T-cell (primary cell): ENCODE measurements at places on chromosomes 5 and 9. TPM values are rescaled to one million over a fixed set of nuclear protein-coding genes. Genes with fewer than 3 reads are reported as not detected.

The NUTM2G gene
- not detected for total RNA-seq

GRCh38 chr9:36749461-36749860 lies 176.8 kb downstream of the MELK start:
- H3K4me3 ChIP-seq, result no peak overlapping the region
- H3K27ac ChIP-seq, result no peak overlapping the region
- H3K36me3 ChIP-seq, result no peaks in the 10 kb centered on the region
- no peak for DNase-seq
- no peaks in the 10 kb centered on the region for H3K4me1 ChIP-seq

The TMOD1 gene
- 1.3 TPM for total RNA-seq

- no peak overlapping the region for H3K27ac ChIP-seq
- DNase-seq, result no peak
- H3K4me3 ChIP-seq, result no peak overlapping the region
Measured at GRCh38 chr5:15168358-15168757, 296.8 kb upstream of the ANKH start.

DNA sequence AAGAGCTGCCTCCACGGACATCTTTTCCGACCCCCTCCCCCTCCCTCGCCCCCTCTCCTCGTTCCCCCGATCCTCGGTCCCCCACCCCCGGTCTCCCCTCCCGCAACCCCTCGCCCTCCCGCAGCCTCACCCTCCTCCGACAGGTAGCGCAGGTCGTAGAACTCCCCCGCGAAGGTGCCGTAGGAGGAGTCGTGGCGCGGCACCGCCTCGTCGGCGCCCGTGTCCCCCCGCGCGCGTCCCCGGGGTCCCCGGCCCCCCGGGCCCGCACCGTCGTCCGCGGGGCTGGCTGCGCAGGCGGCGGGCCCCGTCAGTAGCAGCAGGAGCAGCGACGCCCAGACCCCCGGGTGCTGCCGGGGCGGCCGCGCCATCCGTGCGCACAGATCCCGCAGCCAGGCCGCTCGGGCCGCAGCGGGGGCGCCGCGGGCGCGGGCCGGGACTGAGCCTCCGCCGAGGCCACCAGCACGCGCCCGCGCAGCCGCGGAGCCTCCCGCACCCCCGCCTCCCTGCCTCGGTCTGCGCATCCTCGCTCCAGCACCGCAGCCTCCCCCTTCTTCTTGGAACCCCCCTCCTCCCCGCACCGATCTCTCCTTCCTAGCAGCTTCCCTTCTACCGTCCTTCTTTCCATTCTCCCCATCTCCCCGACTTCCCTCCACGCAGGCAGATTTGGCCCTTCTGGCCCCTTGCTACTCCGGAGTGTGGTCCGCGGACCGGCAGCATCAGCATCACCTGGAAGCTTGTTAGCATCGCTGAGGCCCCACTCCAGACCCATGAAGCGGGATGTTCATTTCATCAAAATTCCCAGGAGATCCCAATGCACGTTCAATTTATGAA lies at the start of gene FRRS1L:
FRRS1L (minus strand) TSS at position 479 of the 831 bp plus-strand sequence; CDS start at position 368, 111 bp downstream.
- H3K36me3 ChIP-seq, result no peaks in the 10 kb centered on the region
- H3K27ac ChIP-seq, result no peak within 1 kb of the TSS
- no peak within 1 kb of the TSS for H3K4me3 ChIP-seq
- H3K27me3 ChIP-seq, result peaks cover 4% of the 10 kb centered on the region
- peaks cover 2% of the 10 kb centered on the region for H3K4me1 ChIP-seq
